Stimulated activated naive CD4-positive, alpha-beta T cell treated with Interleukin-2 at 50 U/mL for 16 hours (primary cell): ENCODE measurements at places on chromosomes 1 and 21.

- peak; percentile 18 for DNase-seq
Observed at GRCh38 chr1:108962681-108963051, 618 bp downstream of the CLCC1 start.

- no peak for DNase-seq
Observed at GRCh38 chr21:42741066-42741465, 87.6 kb downstream of the PDE9A start.

DNA sequence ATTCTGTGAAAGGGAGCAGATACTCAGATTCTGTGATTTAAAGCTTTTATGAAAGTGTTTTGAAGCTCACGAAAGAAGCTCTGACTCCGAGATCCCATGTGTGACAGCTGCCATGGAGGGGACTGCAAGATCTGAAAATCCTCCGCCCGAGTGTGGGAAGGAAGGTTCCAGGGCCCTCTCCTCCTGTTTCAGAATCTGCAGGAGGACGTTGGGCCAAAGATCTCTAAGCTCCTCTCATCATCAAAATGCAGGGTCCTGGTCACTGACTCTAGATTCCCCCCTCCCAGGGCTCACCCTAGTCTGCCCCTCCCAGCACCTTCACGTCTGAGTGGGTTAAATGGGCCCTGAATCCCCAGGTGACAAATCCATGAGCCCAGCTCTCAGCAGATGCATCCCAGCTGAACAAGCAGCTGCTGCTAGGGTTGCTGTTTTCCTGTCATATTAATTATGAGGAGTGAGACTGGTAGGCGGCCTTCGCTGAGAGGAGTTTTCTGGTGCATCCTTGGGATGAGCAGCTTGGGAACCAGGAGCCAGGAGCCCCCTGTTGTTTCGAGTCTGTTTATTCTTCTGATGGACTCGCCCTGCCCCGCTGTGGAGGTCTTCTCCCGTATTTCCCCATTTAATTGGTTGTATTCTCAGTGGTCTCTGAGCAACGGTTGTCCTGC, 402.0 kb downstream of the MATN1 start:
- DNase-seq: no peak

GRCh38 chr1:162388615-162389014, 7.1 kb downstream of the C1orf226 start:
- no peak for DNase-seq

GRCh38 chr1:236057546-236057945, 7.3 kb downstream of the NID1 start:
- DNase-seq: no peak

DNA sequence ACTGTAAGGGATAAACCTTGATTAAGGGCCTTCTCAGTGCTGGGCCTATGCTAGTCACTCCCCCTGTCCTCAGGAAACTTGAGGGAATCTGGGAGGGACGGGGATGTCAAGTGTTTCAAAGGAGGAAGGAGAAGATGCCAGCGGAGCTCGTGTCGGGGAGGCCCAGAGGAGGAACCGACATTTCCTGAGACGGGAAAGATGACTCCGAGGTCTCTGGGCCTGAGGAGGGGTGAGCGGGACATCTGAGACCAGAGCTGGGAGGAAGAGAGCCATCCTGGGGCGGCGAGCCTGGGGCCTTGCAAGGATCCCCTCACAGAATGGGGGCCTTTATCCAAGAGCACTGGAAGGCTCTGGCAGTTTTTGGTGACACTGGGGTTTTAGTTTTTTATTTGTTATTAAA, 10.4 kb downstream of the SLC66A1 start:
- DNase-seq: no peak

GRCh38 chr1:226126824-226127569, 59.5 kb downstream of the ACBD3 start:
- DNase-seq: no peak
